ENCODE measurements at places on chromosomes 1 and 21.

DNA sequence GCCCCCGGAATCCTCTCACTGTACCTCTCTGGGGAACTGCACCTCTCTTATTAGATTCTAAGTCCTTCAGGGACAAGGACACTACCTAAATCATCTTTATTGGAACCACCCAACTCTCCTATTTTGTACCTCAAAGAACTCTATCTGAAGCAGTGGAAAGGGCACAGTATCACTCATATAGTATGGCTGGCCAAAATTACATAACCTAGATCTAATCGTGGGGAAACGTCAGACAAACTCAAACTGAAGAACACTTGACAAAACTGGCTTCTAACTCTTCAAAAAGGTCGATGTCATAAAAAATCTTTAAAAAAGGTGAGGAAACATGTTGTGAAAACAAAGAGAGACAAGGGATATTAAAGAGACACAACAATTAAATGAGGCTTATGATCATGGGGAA is 210.0 kb downstream of the SLC45A1 start:
- no peak for DNase-seq

- DNase-seq = no peak
Observed at GRCh38 chr21:44846485-44847260, 26.8 kb downstream of the PTTG1IP start.

- no peak for DNase-seq
Observed at GRCh38 chr21:44582055-44582454, 1.7 kb upstream of the KRTAP10-5 start.

GRCh38 chr1:185287451-185287850 is 29.6 kb downstream of the IVNS1ABP start:
- no peak for DNase-seq

- peak; percentile 50 for DNase-seq
Observed at GRCh38 chr1:246527402-246528088, 20.5 kb upstream of the SMYD3 start.

GRCh38 chr1:87148661-87149060 is 180.0 kb upstream of the LMO4 start:
- no peak for DNase-seq

DNA sequence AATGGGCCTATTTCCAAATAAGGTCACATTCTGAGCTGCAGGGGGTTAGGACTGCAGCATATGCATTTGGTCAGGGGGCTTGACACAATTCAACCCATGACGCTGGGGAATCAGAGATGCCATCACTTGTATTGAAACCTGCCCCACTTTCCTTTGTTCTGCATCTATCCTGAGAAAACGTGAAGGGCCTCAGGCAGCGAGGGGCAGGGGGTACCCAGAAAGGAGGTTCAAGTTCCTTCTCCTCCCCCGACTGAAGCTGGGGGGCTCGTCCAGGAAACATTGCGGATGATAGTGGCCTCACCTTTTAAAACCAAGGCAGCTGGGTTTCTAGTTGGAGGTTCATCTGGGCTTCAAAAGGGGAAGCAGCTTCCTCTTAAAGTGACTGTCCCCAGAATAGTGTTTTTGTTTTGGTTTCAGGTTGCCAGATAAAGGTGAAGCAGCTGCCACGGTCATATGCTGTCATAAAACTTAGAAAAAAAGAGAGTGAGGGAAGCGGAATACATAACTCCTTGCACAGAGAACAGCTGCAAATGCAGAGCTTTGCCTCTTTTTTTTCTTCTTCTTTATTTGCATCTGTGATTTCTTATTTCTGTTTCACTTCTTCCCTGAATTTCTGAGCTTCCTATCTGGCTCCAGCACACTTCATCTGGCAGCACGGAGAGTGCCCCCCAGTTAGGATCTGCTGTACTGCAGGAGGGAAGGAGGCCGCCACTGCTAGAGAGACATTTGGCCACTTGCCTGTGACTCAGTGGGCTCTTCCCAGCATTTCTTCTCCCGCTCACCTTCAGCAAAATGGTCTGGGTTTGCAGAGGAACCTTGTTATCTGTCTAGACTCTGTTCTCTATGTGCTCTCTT is 142.0 kb downstream of the AJAP1 start:
- no peak for DNase-seq

- DNase-seq = no peak
Observed at GRCh38 chr1:212024469-212025149, 10.7 kb downstream of the INTS7 start.

DNA sequence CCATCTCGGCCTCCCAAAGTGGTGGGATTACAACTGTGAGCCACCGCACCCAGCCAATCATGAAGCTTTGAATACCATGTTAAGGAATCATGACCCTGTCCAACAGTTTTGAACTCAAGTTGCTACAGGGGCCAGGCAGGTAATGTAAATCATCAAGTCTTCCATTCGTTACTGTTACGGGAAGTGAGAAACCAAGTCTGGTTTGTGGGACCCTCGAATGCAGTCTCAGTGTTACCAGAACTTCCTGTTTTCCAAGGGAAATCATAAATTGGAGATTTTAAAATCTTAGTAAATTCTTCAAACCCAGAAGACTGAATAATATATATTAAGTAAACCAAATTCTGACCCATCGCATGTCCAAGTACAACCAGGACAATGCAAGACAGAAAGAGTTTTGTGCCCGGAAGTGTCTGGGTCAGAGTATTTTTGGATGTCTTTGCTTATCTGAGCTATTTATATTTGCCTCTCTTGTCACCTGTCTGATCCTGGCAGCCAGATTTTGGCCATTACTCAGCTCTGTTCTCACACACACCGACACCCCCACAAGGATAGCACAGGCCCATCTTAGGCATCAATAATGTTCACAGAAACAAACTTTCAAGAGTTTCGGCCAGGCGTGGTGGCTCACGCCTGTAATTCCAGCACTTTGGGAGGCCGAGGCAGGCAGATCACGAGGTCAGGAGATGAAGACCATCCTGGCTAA is 8.8 kb downstream of the ATP5IF1 start:
- DNase-seq = no peak

- no peak for DNase-seq
Observed at GRCh38 chr21:41589131-41589530, 81.2 kb upstream of the TMPRSS2 start.

DNA sequence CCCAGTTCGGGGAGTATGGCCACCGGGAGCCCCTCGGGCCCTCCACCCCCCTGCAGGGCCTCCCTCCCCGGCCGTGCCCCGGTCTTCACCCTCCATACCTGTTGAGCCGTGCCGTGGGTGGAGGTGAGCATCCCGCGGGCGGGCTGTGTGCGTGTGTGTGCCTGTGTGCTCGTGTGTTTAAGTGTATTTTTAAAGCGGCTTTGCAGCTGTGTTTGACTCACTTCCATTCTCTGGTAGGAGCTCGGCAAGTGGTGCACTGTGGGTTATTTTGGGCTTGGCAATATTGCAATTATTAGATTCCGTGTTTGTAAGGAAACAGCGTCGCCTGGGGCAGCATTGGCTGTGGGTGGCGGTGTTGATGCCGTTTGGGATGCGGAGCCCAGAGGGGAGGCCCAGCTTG is 20.3 kb upstream of the PLCH2 start:
- DNase-seq = no peak

DNA sequence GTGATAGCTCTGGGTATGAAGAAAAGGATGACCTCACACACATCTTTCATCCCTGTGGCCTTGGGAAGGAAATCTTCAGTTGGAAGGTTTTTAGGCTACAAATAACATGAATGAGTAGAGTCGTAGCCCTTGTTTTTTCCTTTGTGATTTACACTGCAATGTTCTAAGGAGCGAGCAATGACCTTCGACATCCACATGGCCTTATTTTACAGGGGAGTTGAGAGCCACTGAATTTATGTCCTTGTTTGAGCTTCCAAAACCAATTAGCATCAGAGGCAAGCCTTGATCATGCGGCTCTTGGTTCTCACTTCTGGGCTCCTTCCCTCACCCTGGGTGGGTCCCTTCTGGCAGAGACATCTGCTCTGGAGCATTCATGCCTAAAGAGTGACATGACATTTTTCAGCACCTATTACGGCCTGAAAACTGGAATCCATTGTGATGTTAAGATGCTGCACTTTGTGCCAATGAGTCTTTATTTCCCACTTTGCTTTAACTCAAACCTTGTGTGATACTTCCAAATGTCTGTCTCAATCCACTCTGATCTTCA is 70.5 kb upstream of the RUNX1 start:
- no peak for DNase-seq

DNA sequence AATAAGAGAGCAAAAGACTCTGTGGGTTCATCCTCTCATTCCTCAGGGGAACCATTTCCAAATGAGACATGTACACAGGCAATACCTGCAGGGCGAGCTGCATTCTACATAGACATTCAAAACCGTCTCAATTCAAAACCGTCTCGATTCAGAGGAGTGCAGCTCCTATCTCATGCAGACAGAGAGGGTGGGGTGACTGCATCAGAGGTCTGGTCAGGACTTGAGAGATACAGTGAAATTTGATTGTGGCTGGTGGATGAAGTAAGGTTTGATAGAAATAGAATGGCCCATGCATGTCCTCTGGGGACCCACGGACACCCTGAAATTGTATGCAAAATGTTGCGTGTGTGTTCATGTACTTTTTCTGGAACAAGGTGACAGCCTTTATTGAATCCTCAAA is 27.3 kb downstream of the TEX35 start:
- no peak for DNase-seq

DNA sequence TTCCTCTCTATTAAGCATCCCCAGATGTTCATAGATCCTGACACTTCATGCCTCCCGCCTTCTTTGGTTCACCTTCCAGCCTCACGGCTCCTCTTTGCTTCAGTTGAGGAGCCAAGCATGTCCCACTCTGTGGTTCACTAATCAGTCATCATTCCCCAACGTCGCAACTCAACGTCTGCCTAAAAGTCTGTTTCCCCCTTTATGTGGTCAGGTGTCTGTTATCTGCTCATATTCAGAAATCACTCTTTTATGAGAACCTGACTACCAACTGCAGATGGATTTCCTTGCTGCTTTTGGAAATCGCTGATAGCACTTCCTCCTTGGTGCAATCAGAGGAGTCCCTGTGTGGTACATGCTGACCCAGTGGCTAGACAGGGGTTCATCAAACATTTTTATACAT is 94.1 kb upstream of the VANGL1 start:
- DNase-seq = no peak

GRCh38 chr1:48611841-48612240 is 139.8 kb upstream of the SPATA6 start:
- no peak for DNase-seq

GRCh38 chr1:15963968-15964648 is 11.8 kb downstream of the ZBTB17 start:
- no peak for DNase-seq

DNA sequence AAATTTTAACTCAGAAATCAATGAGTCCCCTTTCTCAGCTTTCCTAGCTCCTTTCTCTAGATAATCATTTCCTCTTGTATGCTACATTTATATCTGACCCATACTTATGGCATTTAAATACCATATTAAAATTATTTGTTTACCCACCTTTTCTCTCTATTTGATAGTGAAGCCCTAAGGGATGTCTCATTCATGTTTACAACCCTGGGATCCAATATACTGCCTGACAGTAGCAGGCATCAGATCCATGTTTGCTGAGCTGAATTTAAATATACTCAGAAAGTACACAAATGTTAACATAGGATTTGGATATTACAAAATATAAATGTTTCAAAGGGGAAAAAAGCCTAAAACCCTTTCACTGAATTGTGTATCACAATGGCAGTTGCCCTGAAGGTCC is 26.5 kb downstream of the SCMH1 start:
- no peak for DNase-seq

GRCh38 chr21:18424276-18424675 is 20.7 kb upstream of the TMPRSS15 start:
- no peak for DNase-seq

GRCh38 chr1:180932378-180932777 is 19.7 kb downstream of the KIAA1614 start:
- DNase-seq = no peak

- no peak for DNase-seq
Observed at GRCh38 chr1:223343692-223344091, 20.3 kb downstream of the SUSD4 start.

Measured in T-helper 2 cell (primary cell).